Jurkat, Clone E6-1 (cell line): ENCODE measurements at places on chromosomes 6 and 20.

GRCh38 chr6:53605543-53606235 is 59.9 kb downstream of the KLHL31 start:
- DNase-seq, result no peak

GRCh38 chr6:122676146-122676545 is 65.9 kb downstream of the PKIB start:
- DNase-seq, result no peak

- DNase-seq, result no peak
Observed at GRCh38 chr6:79927758-79928157, 19.6 kb downstream of the ELOVL4 start.

DNA sequence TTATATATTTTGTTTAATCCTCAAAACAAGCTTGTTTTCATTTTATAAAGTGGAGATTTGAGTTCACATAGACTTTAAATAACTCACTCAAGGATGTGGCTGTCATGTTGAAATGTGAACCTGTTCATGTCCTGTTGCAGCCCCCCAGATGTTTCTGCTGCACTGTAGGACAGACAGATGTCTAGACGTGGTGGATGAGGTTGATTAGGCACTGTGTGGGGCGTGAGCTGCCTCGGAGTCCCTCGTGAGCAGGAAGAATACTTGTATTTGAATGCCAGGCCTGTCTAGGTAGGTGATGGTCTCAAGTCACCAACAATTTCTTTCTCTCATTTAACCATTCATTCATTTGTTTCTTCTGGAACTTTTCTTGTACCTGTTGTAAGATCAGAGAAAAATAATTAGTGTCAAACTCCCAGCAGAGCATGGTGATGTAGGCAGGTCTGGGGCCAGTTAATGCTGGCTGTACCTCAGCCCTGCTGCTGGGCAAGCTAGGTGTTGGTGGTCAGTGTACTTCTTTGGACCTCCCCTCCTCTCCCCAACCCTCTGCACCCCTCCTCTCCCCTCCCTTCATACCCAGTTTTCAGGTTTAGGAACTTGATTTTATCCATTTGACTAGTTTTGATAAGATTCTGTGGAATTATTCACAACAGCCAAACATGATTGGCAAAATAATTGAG is 34.0 kb downstream of the AFDN start:
- no peak for DNase-seq

- DNase-seq, result no peak
Observed at GRCh38 chr20:3364323-3365013, 43.0 kb downstream of the DNAAF9 start.

- DNase-seq, result no peak
Observed at GRCh38 chr6:75117701-75118100, 88.2 kb downstream of the COL12A1 start.

GRCh38 chr6:26311012-26311384 is 54.0 kb upstream of the BTN3A2 start:
- DNase-seq, result no peak

GRCh38 chr6:122180132-122180531 is 219.3 kb upstream of the HSF2 start:
- DNase-seq, result no peak

GRCh38 chr20:35674921-35675320 is 10.2 kb upstream of the CPNE1 start:
- DNase-seq, result no peak

GRCh38 chr20:47141350-47141921 is 215.1 kb downstream of the ZMYND8 start:
- DNase-seq, result no peak

- DNase-seq, result no peak
Observed at GRCh38 chr6:142055219-142055618, 77.5 kb upstream of the GJE1 start.

GRCh38 chr6:153062516-153062915 is 60.0 kb upstream of the MTRF1L start:
- DNase-seq, result no peak

- no peak for DNase-seq
Observed at GRCh38 chr6:137258170-137258569, 39.0 kb upstream of the IFNGR1 start.

- peak; percentile 24 for DNase-seq
Observed at GRCh38 chr6:107318100-107318736, 141.1 kb downstream of the PDSS2 start.

DNA sequence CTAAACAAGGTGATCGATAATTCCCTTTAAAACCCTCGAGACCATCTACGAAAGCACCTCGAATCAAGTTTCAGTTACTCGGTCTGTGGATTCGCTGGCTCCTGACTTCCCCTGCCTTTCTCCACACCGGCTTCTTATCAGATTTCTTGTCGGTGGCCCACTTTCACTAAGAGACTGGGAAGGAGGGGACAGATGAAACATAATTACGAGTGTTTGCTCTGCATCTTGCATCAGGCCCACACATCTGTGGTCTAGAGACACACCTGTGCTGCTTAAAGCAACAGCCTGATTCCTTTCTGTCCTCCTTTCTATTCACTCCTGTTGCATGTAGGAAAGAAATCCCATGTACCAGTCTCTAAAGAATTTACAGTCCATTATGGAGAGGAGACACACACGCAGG is 37.7 kb downstream of the INSM1 start:
- DNase-seq, result peak; percentile 29

- DNase-seq, result no peak
Observed at GRCh38 chr20:34112600-34113101, 608 bp upstream of the EIF2S2 start.

DNA sequence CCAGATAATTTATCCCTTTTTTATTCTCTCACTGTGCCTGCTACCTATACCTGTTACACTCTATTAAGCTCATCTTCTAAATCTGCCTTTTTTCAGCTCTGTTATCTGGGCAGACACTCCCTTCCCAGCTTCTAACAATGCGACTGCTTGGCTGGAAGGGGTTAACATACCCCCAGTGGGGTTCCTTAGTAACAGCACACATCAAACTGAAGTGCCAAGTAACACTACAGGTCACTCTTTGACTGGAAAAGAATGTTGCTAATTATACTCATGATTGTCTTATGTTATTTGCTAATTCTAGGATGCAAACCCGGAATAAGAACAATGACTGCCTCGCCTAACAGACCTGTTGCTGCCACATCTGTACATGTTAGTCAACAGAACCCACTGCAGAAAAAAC is 203.5 kb downstream of the EPM2A start:
- DNase-seq, result no peak

DNA sequence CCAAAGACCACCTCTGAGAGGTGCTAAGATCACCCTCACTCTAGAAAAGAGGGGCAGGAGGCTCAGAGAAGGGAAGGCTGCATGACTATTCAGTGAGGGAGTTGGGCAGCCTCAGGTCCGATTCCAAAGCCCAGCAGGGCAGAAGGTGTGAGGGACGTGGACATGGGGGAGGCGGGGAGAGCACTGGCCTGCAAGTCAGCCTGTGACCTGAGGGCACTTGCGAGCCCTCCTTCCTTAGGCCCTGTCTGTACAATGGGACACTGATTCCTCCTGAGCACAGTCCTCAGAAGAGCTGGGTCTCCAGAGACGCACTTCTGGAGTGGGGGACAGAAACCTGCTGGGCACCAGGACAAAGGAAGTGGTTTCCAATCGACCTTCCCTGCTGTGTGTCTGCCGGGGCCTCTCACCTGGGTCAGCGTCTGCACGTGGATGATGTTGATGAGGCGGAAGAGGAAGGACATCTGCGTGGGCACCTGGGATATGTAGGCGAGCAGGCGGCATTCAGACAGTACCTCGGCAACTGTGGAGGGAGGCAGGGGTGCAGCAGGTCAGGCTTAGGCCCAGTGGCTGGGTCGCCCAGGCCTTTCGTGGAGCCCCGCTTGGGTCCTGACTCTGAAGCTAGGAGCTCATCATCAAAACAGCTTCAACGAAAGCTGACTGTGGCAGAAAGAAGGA is 48.5 kb downstream of the MYH7B start:
- no peak for DNase-seq

GRCh38 chr20:64102647-64103354 is 4.6 kb downstream of the NPBWR2 start:
- DNase-seq, result no peak

- DNase-seq, result no peak
Observed at GRCh38 chr6:102761872-102762271, 1368.4 kb downstream of the GRIK2 start.

GRCh38 chr20:63708301-63709148 is 686 bp downstream of the ZGPAT start:
- no peak for DNase-seq

GRCh38 chr6:22081709-22082108 is 215.1 kb downstream of the PRL start:
- no peak for DNase-seq

GRCh38 chr20:21534453-21534852 is 20.6 kb upstream of the NKX2-2 start:
- no peak for DNase-seq

DNA sequence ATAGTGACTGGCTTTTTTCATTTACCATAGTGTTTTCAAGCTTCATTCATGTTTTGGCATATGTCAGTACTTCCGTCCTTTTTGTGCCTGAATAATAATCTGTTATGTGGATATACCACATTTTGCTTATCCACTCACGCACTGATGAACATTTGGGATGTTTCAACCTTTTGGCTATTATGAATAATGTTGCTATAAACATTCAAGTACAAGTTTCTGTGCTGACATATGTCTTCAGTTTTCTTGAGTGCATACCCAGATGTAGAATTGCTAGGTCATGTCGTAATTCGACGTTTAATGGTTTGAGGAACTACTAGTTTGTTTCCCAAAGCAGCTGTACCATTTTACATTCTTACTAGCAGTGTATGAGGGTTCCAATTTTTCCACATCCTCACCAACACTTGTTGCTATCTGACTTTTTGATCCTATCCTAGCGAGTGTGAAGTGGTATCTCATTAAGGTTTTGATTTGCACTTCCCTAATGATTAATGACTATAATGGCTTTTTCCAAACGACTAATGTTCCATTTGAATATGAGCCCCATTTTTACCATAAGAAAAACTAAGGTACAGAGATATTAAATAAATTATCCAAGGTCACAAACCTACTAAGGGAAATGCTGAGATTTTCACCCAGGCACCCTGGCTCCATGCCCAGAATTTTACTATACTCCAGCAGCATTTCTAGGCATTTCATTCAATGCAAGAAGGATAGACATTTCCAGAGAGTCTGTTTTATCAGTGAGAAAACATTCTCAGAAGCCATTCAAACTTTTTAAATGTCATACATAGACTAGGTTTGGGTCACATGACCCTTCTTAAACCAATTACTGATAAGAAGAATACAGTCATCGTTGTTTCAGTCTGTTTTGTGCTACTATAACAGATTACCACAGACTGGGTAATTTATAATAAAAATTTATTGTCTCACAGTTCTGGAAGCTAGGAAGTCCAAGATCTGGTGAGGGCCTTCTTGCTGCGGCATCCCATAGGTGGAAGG is 71.1 kb upstream of the RUNX2 start:
- DNase-seq, result no peak

- DNase-seq, result peak; percentile 28
Observed at GRCh38 chr6:147285087-147285855, 81.1 kb downstream of the STXBP5 start.

GRCh38 chr6:347951-348859 is 43.3 kb upstream of the IRF4 start:
- DNase-seq, result no peak

GRCh38 chr6:52929321-52930164 is 20.0 kb upstream of the GSTA3 start:
- no peak for DNase-seq

- peak; percentile 12 for DNase-seq
Observed at GRCh38 chr6:82783587-82784236, 281.9 kb downstream of the UBE3D start.

DNA sequence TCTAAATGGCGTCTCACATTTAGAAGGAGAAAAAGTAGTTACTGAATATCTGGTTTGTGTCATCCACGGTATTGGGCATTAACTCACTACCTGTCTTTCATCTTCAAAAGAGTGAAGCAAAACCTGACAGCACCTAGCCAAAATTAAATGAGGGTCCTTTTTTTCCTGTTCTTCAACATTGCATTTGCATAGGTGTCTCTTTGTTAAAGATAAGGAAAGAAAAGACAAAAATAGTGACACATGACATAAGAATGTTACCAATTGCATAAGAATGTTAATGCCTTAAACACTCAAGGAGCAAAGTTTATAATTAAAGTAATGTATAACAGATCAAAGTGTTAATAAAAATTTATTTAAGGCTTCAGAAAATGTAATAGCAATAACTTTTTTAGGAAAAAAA is 61.4 kb upstream of the MANEA start:
- no peak for DNase-seq

- DNase-seq, result no peak
Observed at GRCh38 chr6:7042056-7042653, 65.6 kb upstream of the RREB1 start.

- no peak for DNase-seq
Observed at GRCh38 chr6:44050872-44051505, 76.3 kb downstream of the MRPL14 start.

- DNase-seq, result no peak
Observed at GRCh38 chr6:34909320-34909883, 20.3 kb downstream of the ANKS1A start.

- DNase-seq, result no peak
Observed at GRCh38 chr20:58160451-58161061, 67.9 kb downstream of the ANKRD60 start.

DNA sequence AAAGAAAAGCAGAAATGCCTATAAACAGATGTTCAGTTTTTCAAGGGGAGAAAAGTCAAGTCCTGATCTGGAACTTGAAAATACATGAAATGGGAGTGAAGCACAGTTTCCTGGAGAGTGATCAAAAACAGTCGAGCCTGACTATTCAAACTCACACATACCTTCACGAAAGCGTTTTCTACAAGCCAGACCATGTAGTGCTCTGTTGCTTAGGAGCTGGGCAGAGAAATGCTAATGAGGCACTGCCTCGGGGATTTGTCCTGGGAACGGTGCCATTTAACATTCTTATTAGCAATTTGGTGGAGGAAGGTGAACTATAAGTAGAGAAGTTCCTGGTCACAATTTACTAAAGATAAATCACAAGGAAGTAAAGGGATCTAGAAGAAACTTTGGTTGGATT is 5.9 kb downstream of the NHSL1 start:
- DNase-seq, result no peak

GRCh38 chr6:88908598-88909548 is 54.5 kb downstream of the RNGTT start:
- no peak for DNase-seq

DNA sequence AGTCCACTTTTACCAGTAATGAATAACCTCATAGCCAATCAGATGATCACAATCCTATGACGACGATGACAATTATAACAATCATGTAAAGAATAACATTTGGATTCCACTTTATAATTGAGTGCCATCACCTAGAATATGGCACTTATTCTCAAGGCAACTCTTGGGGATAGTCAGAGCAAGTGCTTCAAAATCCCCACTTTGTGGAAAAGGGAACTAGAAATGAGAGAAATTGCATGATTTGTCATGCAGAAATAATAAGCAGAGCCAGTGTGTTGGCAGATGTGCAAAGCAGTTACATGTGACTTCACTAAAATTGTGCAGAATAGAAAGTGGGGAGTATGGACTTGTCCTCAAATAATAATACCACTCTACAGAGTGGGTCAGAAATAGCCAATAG is 41.3 kb downstream of the FRK start:
- no peak for DNase-seq
